ENCODE measurements at places on chromosomes 16 and 17. TPM values are rescaled to one million over a fixed set of nuclear protein-coding genes. Genes with fewer than 3 reads are reported as not detected.

The RPH3AL gene
- 24.9 TPM for total RNA-seq

The PEX12 gene
- total RNA-seq: 2.4 TPM

The USP43 gene
- 8.1 TPM for total RNA-seq

The FAM171A2 gene
- total RNA-seq: 16.3 TPM

The GPR139 gene
- not detected for total RNA-seq

The TEX14 gene
- 0.29 TPM for total RNA-seq

The C16orf54 gene
- total RNA-seq: not detected

The HOXB3 gene
- 6.0 TPM for total RNA-seq

The TLE7 gene
- not detected for total RNA-seq

The SLC52A1 gene
- not detected for total RNA-seq

The MT1F gene
- 27.3 TPM for total RNA-seq

The MT3 gene
- not detected for total RNA-seq

The C16orf89 gene
- total RNA-seq: not detected

The KRT12 gene
- total RNA-seq: not detected

The IRF8 gene
- not detected for total RNA-seq

The TMED6 gene
- total RNA-seq: not detected

The RGS11 gene
- 1.2 TPM for total RNA-seq

The TEKT3 gene
- total RNA-seq: not detected

The VTN gene
- total RNA-seq: not detected

The PLCG2 gene
- 5.9 TPM for total RNA-seq

The C1QTNF8 gene
- total RNA-seq: not detected

The MC1R gene
- total RNA-seq: 4.2 TPM
